ENCODE measurements at places on chromosomes 11 and 22.

DNA sequence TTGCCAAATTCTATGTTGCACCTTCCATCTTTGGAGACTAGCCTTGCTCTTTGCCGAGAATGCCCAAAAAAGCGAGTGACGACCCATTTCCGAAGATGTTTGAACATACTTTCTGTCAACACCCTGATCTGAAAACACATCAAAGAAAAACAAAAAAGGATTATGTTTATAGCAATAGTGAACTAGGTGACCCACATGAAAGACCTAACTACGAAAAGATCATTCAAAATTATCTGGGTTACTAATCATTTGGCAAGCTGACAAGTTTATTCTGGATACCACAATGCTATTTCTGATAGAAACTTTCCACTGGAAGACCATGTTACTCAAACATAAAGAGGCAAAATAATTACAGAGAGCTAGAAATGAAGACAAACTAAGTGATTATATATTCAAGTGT lies 27.0 kb downstream of the KCNJ1 start:
- DNase-seq, result peak; percentile 43

GRCh38 chr22:49235463-49236300 lies 592.0 kb downstream of the BRD1 start:
- no peak for DNase-seq

GRCh38 chr11:133747409-133747808 lies 97.9 kb downstream of the SPATA19 start:
- no peak for DNase-seq

DNA sequence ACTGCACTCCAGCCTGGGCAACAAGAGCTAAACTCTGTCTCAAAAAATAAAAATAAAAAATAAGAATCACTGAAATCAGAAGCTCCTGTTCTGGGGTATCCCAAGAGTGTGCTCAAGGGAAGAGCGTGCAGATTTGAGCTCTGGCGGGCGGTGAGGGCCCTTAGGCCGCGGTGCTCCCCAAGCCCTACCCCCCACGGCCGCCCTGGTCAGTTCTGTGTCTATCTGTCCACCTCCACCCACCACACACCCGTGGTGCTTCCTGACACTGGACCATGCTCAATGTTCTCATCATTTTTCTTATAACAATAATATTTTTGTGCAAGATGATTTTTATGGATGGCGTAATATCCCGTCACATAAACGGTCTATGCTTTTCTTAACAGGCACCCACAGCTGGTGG lies 71.1 kb downstream of the RTL6 start:
- no peak for DNase-seq

DNA sequence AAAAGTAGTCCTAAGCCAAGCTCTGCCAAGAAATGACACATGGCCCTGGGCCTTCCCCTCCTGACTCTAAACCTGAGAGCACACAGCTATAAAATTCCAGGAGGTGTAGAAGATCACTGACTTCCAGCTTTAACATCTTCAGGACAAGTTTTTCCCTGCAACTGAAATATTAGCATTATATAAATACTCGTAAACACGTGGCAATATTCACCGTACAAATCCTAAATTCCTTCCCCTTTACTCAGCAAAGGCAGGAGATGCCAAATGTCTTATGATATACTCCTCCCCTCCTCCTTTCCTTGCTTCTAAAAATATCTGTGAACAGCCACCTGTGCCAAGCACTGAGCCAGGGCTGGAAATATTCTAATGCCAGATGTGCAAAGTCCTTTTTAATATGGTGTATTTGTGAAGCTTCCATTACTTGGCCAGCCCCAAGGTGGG lies 194.0 kb downstream of the LARGE1 start:
- DNase-seq, result no peak

DNA sequence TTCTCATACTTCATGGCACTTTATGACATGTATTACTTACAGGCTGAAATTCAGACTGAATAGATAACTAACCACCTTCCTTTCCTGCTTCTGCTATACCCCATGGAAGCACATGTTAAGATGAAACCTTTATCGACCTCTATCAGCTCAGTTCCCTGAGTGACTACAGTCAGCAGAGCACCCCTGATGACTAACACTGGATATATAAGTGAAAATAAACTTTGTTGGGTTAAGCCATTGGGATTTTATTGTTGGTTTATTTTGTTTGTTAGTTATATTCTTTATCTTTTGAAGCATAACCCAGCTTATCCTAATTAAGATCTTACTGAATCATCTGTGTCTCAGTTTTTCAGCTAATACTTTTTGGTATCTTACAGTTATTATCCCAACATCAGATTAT lies 23.0 kb upstream of the MAML2 start:
- no peak for DNase-seq

DNA sequence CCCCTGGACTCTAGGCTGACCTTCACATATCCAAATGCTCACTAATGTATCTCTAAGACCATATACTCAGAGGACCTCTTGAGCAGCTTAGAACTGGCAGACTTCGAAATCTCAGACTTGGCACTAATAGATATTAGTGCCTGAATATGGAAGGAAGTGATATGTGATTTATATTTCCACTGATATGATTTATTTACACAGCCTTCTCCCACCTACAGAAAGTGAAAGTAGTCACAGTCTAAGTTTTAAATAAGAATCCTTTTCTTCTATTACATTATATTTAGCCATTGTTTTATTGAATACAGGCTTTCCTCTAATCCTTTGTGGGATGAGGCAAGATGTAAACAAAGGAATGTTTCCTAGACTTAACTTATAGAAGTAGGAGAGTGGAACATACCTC lies 6.7 kb upstream of the NAV2 start:
- DNase-seq, result no peak

DNA sequence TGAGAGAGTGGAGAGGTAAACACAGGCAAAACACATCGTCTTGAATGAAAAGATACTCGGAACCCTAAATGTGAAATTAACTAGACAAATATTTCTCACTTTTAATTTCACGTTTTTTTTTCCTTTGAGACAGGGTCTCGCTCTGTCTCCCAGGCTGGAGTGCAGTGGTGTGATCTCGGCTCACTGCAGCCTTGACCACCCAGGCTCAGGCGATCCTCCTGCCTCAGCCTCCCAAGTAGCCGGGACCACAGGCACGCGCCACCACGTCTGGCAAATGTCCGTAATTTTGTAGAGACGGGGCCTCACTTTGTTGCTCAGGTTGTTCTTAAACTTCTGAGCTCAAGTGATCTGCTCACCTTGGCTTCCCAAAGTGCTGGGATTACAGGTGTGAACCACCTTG lies 7.4 kb upstream of the SHANK3 start:
- no peak for DNase-seq

DNA sequence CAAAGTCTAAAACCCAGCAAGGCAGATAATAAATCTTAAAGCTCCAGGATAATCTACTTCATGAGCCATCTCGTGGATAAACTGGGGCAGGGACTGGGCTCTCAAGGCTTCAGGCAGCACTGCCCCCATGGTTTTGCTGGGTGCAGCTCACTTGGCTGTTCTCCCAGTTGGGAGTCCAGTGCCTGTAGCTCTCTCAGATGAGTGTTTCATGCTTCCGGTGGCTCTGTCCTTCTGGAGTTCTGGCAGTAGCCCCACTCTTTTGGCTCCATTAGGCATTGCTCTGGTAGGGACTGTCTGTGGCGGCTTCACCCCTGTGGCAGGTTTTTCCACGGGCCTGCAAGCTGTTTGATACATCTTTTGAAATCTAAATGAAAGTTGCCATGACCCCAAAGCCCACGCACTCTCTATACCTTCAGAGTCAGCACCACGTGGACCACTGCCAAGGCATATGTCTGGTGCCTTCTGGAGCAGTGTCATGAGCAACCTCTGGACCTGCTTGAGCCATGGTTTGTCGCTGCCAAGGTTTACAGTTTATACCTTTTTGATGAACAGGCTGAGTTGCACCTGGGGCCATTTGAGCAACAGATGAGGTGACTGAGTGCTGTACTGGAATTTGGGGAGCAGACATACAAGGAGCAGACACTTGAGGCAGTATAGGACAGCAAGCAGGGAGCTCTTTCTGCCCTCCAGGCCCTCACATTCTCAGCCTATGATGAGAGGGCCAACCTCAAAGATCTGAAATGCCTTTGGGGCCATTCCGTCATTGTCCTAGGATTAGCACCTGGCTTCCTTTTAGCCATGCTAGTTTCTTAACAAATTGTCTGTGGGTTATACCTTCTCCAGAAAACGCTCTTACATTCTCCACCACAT lies 48.6 kb downstream of the MTNR1B start:
- DNase-seq, result no peak

GRCh38 chr11:130261571-130261970 lies 53.1 kb downstream of the ZBTB44 start:
- DNase-seq, result no peak

GRCh38 chr11:63879598-63880402 lies 37.2 kb downstream of the RCOR2 start:
- no peak for DNase-seq

DNA sequence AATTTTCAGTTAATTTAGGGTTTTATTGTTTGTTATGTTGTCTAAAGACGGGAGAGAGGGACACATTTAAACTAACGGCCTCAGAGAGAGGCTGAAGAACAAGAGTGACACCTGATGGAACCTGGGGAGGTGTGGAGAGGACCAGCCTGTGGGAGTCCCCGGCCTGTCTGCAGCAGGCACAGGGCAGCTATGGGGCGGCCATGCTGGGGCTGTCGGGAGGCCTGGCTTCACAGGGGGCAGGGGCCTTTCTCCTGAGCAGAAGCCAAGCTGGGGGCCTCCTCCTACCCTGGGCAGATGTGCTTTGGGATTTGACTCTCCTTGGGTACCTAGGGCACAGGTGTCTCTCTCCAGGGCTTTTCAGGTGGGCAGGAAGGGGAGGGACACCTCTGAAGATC lies 21.9 kb downstream of the RELT start:
- no peak for DNase-seq

DNA sequence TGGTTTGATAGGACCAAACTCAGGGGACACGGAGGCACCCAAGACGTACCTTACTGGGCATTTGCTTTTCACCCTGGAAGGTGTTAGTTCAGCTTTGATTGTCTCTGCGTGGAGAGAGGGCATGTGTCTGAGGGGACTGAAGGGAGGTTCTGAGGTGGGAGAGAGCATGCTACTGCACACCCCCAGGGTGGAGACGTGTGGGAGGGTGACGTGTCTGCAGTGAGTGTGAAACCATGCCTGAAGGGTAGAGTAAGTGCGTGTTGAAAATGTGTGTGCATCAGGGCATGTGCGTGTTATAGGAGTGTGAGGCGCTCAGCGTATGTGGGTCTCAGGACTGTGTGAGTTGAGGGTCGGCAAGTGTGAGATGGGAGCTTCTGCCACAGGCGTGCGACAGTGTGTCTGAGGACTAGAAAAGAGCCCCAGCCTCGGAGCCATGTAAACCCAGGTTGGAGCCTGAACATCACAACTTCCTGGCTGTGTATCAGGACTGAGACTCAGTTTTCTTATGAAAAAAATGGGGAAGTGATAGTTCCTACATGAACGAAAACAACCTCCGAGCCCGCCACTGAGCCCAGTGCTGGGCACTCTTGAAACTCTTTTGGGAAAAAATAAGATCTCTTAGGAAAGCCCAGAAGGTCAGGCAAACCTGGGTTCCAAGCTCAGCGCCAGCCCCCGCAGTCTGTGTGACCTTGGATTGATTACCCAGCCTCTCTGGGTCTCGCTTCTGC lies 11.8 kb upstream of the KCNJ11 start:
- no peak for DNase-seq

- no peak for DNase-seq
Observed at GRCh38 chr11:16749666-16750065, 11.2 kb downstream of the C11orf58 start.

- DNase-seq, result no peak
Observed at GRCh38 chr11:27319072-27319471, 43.9 kb downstream of the CCDC34 start.

GRCh38 chr11:64353715-64354506 lies 5.1 kb upstream of the RPS6KA4 start:
- no peak for DNase-seq

DNA sequence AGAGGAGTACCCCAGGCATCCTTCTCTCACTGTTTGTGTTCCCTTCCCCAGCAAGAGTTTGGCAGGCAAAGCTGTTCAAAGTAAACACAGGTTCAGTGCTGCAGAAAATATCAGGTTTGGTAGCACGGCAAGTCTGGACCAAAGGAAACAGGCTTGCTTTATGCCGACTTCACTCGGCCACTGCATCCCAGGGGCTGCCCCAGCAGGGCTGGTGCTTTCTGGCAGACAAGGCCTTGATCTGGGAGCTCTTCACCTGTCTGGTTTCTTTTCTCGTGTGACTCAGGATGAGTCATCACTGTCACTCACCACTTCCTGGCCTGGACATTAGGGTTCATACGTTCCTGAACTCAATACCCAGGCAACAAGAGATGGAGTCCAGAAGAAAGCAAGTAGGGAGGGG lies 52.6 kb upstream of the NAV2 start:
- peak; percentile 19 for DNase-seq

- DNase-seq, result no peak
Observed at GRCh38 chr11:118922745-118923627, 2.7 kb downstream of the BCL9L start.

DNA sequence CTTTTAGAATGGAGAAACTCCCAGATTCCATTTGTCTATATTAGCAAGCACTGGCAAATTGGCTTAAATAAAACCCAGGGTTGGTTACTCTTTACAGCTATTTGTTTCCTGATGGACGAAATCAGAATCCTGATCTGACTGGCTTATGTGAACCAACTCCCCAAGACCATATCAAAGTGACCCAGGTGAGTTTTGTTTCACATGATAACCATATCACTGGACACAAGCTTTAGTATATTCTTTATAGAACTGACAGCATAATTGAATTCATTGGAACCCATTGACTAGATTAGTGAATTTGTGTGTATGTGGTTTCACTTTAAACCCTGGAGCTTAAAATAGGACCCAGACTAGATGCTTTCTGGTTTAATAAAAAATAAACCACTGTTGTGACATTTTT lies 39.3 kb downstream of the MCAM start:
- DNase-seq, result no peak

- no peak for DNase-seq
Observed at GRCh38 chr11:30025396-30026139, 8.7 kb upstream of the KCNA4 start.
